Lung (tissue), 17 donors: ENCODE measurements at places on chromosomes 4 and X.
A peak's percentile ranks its signal among the peaks of the same experiment; 100 is the strongest.

GRCh38 chr4:180751009-180751408, 1492.2 kb upstream of the TENM3 start:
- no peak for DNase-seq

- no peak for DNase-seq
These were observed 38.9 kb downstream of the ATP8A1 start for GRCh38 chr4:42618023-42618422.

DNA sequence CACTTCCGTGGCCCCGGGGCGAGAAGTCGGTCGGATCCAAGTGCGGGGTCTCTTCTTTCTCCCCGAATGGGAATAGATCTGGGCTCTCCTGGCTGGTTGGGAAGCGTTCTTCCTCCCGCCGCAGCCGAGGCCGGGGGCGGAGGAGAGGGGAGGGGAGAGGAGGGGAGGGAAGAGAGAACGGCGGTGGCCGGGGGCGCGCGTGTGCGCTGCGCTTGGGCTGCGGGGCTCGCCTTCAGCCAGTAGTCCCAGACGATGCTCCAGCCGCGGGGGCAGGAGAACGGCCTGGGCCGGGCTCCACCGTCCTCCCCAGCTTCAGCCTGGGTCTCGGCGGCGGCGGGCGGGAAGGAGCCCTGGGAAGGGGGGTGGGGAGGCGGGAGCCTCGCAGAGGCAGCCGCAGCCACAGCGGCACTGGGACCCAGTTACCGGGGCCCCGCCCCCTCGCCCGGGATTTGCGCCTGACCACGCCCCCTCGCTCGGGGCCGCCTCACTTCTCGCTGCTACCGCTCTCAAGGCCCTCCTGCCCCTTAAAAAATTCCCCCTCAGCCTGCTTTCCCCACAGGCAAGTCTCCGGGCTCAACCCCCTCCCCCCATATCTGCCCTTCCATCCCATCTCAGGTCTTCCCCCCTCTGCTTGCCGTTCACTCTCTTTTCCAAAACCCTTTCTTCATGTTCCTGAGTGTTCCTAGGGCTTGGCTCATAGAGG, at the start of gene FGD1:
Gene FGD1 (minus strand): TSS at position 421 of the 703 bp plus-strand sequence. CDS start 802 bp downstream, outside the sequence.
- peak; percentile 72 for DNase-seq

- no peak for DNase-seq
These were observed 3.3 kb downstream of the ANXA5 start for GRCh38 chr4:121693450-121693849.

- DNase-seq, result no peak
These were observed 964.3 kb upstream of the GRIA3 start for GRCh38 chrX:122219735-122220134.

DNA sequence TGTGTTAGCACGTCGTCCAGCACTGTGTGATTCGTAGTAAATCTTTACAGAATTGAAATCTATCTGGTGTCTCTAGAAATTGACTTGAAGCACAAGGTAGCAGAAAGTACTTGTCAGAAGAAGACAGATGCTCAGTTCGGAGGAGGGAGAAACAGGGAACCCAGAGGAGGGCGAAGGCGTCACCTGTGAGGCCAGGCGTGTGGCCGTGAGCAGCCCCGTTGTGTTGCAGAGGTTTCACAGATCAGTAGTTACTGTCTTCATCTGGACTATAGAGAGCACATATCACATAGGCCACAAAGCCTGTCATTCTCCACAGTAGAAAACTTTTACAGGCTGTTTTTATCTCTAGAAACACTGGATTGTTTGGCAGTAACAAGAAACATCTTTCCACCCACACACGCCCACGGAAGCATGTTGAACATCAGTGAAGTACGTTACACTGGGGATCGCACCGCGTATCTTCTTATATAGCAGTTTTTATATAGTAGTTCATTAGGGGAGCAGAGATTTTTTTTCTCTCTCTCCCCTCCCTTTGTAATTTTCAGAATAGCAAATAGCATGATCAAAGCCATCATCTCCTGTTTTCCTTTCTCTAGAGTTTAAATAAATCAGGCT, 48.1 kb upstream of the TLR3 start:
- DNase-seq, result no peak

- no peak for DNase-seq
These were observed 446.2 kb downstream of the RAPGEF2 start for GRCh38 chr4:159549098-159549518.

DNA sequence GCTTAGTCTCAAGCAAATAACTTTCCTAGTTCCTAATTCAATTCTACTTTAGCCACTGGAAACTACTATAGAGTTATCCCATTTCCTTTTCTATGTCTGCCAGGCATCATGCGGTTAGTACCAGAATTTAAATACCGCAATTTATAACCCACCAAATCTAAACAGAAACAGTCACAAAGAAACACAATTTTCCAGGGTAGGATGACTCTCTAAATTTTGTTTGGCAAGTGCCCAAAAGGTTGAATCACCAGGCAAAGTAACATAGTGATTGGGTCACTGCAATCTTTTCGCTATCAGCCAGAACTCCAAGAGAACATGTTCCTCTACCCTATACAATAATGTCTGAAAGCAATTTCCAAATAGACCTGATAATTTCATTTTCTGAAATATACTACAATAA, 240.2 kb upstream of the GRIA3 start:
- no peak for DNase-seq

DNA sequence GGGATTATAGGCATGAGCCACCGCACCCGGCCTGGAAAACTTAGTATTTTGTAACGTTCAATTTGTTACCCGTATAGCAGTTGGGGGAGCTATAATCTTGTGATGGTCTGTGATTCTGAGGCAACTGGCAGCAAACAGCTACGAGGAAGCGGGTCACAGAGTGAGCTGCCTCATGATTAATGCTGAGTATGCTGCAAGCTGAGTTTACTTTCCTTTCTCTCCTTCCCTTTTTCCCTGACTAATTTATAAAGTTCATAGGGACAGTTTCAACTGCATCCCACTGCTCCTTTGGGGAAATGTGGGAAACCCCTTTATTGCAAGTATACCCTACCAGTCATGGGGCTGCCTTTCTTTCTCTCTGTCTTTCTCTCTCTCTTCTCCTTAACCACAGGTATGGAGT, 17.7 kb upstream of the ELOVL6 start:
- no peak for DNase-seq

GRCh38 chr4:13289391-13289790, 194.7 kb downstream of the RAB28 start:
- no peak for DNase-seq

- no peak for DNase-seq
These were observed 10.8 kb upstream of the PPARGC1A start for GRCh38 chr4:23900636-23901035.

DNA sequence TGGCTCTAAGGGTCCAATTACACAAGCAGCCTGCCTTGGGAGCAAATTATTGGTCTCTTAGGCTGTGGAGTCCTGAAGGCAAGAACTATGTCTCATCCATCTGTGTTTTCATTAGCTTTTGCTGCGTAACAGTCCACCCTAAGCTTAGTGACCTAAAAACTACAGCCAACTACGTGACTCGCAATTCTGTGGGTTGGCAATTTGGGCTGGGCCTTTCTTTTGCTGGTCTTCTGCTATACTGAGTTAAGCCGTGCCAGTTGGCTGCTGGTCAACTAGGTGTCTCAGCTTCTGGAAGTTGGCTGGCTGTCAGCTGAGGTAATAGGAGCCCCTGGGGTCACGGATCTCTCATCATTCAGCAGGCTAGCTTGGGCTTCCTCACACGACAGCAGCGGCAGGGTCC, 205.6 kb upstream of the S100G start:
- no peak for DNase-seq

- peak; percentile 24 for DNase-seq
These were observed at the start of gene GPR143 for GRCh38 chrX:9765737-9766097. Gene GPR143 (minus strand): TSS chrX:9765847. CDS start chrX:9765817, 30 bp downstream.

- no peak for DNase-seq
These were observed 45.6 kb downstream of the SH3RF1 start for GRCh38 chr4:169225058-169225751.

DNA sequence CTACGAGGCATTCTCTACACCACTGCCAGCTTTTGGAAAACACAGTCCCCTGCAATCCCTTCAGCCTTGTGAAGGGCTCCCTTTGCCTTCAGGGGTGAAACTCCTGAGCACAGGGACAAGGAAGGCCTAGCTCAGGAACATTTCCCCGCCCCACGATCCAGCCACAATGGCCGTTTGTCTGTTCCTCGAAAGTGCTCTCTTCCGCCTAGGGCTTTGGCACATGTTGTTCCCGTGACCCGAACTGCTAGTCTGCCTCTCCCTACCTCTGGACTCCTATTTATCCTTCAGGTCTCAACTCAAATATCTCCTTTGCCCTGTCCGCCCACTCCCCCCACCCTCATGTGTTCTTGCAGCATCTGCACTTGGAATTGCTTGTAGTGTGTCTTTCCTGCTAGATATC, 12.1 kb downstream of the FGD1 start:
- DNase-seq, result no peak

- peak; percentile 63 for DNase-seq
These were observed 7.8 kb downstream of the SERTM2 start for GRCh38 chrX:111519215-111519614.

- DNase-seq, result no peak
These were observed 76.9 kb downstream of the RRAGB start for GRCh38 chrX:55794405-55794804.

GRCh38 chrX:143701460-143701859, 19.1 kb downstream of the SPANXN2 start:
- no peak for DNase-seq

DNA sequence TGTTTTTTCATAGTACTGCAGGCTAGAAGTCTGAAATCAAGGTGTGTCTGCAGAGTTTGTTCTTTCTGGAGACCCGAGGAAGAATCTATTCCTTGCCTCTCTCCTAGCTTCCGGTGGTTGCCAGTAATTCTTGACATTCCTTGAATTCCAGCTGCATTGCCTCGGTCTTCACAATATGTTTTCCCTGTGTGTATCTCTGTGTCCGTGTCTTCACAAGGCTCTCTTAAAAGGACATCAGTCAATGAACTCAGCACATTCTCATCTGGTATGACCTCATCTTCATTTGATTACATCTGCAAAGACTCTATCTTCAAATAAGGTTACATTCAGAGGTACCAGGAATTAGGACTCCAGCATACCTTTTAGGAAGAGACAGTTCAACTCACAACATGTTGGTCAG, 163.4 kb downstream of the BANK1 start:
- DNase-seq, result no peak

DNA sequence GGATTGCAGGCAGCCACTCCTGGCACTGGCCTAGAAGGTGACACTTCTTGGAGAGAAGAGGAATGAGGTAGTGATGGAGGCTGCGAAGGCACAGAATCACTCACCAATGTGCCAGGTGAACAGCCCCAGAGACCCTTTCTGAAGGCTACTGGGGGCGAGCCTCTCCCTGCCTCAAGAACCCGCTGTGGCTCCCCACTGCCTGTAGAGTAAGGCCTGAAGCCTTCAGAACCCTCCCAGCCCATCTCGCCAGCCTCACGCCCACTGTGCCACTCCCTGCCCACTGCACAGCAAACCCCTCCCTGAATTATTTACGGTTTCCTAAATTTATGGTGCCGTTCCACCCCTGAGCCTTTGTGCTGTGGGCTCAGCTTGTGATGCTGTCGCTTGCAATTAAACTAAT, 24.2 kb upstream of the SORCS2 start:
- DNase-seq, result no peak

GRCh38 chrX:33065415-33065814, 145.9 kb downstream of the DMD start:
- no peak for DNase-seq

DNA sequence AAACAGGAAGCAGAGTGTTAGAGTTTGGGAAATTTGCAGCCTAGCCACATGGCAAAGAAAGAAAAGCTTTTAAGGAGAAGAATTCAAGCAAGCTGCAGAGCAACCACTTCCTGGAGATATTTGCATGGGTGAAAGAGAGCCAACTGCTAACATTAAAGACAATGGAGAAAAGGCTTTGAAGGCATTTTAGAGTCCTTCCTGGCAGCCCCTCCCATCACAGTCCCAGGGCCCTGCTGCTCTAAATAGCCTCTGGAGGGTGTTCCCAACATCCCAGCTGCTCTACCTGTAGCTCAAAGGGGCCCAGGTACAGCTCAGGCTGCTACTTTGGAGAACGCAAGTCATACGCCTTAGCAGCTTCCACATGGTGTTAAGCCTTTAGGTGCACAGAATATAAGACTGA, 235.9 kb upstream of the FMR1 start:
- DNase-seq, result no peak

GRCh38 chr4:26936284-26937065, 75.8 kb downstream of the STIM2 start:
- no peak for DNase-seq

DNA sequence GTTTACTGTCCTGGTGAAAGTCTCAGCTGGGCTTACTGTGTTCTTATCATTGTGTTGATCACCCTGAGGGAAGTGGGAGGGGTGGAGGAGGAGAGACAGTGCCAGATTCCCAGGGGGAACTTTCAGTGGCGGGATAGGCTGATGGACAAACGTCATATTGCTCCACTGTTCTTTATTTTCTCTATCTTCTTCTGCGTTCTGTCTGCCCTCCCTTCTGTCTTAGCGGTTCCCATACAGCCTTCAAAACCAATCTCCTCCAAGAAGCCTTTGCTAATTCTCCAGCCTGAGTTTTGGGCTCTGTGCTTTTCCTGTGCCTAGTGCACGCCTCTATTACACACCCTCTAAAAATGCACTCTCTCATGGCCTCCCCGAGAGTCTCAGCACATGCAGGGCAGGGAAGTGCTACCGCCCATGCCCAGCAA, 448.7 kb upstream of the FAT1 start:
- no peak for DNase-seq

DNA sequence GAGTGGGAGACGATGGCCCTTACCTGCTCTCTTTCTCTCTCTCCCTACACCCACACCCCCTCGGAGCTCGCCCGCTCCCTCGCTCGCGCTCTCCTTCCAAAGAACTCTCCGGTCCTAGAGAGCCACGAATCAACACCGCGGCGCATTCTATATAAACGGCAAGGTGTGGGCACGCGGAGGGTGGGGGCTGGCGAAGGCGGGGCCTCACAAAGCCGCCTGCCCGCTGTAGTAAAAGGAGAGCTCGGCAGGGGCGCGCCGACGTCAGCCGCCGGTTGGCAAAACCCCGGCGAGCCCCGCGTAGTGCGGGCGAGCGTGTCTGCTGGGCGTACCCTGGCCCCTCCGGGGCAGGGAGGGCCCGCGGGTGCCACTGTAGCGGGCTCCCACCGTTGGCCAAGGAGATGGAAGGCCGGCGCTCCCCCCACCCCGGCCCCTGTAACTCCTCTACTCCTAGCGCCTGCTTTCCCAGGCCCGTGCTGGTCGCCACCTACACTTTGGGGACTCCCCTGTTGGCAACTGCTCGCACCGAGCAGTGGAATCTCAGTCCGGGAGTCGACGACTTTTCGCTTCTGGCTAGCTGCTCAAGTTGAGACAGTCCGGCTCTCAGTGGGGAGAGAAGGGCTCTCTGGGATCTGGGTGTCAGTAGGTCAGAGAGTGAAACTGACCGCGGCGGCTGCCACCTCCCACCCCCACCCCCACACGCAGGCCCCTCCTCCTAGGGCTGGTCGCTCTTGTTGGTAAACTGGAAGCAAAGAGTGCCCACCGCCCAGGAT, 325.5 kb upstream of the F9 start:
- peak; percentile 54 for DNase-seq

DNA sequence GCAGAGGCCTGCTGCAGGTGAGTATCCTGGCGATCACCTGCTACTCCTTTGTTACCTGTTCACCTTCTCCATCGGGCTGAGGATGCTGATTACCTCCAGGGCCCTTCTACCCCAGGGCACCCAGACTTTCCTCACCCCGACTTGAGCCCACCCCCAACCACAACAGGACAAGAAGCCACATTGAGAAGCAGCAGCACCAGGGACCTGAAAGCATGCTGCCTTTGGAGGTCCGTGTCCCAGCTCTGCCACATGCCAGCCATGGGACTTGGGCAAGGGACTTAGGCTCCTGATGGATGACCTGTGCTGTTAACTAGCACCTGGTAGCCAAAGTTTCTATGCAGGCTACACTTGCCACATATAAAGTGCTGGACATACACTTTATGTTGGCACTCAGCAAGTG, 89.7 kb downstream of the CPZ start:
- DNase-seq, result no peak

GRCh38 chr4:98199247-98199646, 56.0 kb upstream of the STPG2 start:
- DNase-seq, result no peak
